ENCODE measurements at places on chromosomes 4 and X.
A peak's percentile ranks its signal among the peaks of the same experiment; 100 is the strongest.

GRCh38 chr4:84091266-84091665, 407.8 kb downstream of the NKX6-1 start:
- no peak for DNase-seq

DNA sequence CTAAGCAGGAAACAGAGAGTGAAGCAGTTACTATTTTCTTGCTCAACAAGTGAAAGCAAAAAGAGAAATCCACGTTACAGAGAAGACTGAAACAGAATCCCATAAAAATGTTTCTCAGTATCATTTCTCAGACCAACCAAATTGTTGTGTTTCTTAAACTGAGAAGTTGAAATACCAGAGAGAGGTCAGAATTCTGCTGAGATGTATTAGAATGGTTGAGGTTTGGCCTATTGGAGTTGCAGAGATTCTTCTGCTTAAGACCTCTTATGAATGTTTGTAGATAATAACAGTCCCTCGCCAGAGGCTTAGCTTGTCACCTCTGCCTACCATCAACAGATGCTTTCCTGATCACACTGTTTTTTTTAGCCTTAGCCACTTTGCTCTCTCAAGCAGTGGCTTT, 481.4 kb downstream of the TRIML1 start:
- DNase-seq: no peak

GRCh38 chr4:139625482-139625881, 40.1 kb upstream of the MGST2 start:
- no peak for DNase-seq

GRCh38 chr4:70360460-70360859, at the start of gene SMR3A:
Gene SMR3A (plus strand): TSS chr4:70360760. CDS start chr4:70362116, 1,356 bp downstream.
- no peak for DNase-seq

- DNase-seq: no peak
These were observed 35.9 kb downstream of the TBC1D19 start for GRCh38 chr4:26619784-26620183.

GRCh38 chr4:184384056-184384809, 90.1 kb downstream of the IRF2 start:
- no peak for DNase-seq

DNA sequence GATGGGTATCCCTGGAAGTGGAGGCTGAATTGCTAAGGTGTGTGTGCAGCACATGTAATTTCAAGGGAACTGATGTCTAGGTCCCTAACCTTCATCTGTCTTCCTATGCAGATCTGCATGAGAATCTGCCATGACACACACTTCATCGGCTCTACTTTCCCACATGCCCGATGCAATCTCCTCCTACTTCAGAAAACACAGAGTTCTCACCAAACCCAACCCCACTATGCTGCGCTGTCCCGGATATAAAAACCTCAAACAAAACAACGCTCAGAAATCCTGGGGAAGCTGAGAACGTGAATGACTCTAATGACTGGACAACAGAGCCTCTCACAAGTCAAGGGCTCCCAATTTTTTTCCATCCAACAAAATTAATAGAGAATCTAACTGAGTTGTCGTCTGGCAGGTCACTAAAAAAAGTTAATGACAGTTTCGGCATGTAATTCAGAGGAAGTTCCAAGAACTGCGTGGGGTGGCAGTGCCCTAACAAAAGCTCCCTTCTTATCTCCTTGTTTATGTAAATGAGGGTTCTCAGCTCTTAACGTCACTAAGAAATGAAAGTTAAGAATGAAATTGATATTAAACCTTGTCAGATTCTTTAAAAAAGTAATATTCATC, 39.0 kb downstream of the STX18 start:
- no peak for DNase-seq

DNA sequence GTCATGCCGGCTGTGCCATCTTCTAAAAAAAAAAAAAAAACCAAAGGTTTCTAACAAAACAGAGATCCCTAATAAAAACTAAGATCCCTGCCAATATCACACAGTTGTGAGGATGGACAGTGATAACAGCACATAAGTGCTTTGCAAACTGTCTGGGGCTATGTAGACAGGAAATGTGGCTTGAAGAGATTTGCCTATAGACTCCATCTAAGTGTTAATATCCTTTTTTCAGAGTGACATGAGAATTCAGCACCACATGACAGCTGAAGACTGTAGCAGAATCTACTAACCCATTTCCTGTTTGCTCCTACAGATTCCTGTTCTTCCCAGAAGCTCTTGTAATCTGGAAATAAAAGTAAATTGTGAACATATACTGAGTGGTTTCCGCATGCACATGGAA, 215.4 kb downstream of the KDR start:
- DNase-seq: no peak

DNA sequence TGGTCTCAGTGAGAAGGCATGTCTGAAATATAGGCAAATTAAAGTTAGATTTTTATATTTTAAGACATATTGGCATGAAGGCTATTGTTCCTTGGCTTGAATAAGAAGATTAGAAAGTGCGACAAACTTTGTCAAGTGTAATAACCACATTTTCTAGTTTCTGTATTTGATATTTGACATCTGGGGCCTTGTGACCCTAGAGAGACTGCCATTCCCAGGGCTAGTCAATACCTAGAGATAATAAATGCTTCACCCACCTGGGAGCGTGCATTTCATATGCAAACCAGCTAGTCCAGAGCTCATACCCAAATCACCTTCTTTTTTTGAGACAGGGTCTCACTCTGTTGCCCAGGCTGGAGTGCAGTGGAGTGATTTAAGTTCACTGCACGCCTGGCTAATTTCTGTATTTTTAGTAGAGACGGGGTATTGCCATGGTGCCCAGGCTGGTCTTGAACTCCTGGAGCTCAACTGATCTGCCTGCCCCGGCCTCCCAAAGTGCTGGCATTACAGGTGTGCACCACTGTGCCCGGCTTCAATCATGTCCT, 62.6 kb downstream of the COQ2 start:
- no peak for DNase-seq

DNA sequence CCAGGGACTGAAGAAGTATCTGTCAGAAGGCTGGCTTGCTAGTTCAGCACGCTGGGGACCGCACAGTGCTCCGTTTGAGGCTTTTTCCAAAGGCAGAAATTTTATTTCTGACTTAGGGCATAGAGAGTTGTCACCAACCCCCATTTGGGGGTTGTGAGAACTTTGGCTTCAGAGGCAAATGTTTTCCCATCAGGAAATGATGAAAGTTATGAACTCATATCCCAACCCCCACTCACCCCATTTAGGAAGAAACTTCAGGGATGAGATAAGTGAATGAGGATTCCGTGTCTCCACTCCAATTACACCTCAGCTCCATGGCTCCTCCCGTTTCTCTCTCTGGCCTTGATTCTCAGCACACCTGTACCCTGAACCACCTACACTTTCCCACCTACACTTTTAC, 4.3 kb upstream of the WDR13 start:
- DNase-seq: no peak

DNA sequence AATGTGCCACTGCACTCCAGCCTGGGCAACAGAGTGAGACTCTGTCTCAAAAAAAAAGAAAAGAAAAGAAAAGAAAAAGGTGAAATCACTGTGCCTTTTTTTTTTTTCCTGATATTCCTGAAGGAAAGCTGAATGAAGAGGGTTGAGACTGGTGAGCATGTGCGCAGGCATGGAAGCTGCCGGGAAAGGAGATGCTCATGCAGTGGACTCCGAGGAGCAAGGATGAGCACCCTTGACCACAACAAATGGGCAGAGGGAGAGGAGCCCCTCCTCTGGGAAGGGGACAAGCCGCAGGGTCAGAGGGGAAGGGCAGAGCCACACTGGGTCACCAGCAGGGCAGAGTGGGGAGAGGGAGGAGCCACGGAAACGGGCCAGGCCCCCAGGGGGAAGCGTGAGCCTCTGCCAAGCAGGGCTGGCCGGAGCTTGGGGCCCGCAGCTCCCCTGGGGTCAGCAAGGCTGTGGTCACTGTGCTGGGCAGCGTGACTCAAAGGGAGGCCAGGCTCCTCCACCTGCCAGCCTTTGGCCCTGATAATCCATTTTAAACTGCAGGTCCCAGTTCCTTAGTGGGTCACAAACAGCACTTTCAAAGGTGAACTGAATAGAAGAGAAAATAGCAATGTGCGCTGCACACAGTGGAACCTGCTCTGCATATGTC, 79.8 kb downstream of the NAT8L start:
- DNase-seq: no peak

DNA sequence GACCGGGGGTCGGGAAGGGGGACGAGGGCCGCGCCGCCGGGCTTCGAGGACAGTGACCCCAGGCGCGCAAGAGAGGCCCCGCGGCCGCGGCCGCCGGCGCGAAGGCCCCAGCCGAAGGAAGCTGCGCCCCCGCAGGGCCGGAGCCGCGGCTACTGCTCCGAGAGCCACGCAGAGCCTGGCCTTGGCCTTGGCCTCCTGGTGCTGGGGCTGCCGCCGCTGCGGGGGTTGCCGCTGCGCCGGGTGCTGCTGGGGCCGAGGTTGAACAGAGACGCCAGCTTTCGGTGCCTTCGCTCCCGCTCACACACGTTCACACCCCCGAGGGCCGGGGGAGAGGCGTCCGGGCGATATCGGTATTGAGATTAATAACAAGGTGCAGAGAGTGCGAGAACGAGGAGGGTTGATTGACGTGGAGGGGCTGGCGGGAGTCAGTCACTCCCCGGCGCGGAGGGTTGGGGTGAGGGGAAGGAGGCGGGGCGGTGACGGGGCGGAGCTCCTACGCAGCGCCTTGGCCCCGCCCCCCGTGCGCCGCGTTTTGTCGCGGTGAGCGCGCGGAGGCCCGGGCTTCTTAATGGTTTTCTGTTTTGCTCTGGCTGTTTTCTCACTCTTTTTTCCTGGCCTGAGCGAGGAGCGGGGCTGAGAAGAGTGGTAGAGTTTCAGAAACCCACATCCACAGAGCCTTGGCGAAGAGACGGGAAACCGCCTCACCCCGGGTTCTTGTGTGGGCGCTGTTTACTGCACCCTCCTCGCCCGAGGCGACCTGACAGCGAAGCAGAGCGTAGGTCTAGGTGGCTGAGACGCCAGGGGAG, 878 bp upstream of the CNOT6L start:
- peak; percentile 88 for DNase-seq

DNA sequence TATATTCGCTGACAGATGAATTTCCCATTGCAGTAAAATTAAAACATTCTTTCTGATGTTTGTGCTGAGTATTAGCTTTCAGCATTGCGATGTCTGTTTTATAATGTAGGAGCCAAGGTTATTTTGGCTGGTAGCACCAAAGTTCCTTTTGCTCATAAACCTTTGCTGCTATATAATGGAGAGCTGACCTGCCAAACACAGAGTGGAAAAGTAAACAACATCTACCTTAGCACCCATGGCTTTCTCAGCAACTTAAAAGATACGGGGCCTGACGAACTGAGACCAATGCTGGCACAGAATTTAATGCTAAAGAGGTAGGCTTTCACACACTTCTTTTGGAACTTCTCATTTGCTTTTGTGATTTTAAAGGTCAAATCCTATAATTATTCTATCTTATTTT, 46.0 kb downstream of the WDR19 start:
- DNase-seq: no peak

GRCh38 chr4:164828955-164829354, 48.0 kb upstream of the APELA start:
- DNase-seq: no peak

- no peak for DNase-seq
These were observed 26.1 kb downstream of the ACOX3 start for GRCh38 chr4:8414377-8414776.

DNA sequence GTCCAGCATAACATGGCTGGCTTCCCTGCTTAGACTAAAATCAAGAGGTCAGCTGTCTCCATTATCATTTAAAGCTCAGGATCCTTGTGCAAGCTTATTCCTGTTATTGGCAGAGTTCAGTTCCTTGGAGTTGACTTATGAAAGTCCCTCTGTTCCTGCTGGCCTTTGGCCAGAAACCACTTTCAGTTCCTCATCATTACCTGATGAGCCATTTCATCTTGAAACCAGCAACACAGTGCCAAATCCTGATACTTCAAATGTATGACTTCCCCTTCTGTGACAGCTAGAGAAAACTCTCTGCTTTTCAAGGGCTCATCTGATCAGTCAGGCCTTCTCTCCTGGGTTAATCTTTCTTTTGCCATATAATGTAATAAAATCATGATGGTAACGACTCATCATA, 110.6 kb upstream of the FSTL5 start:
- DNase-seq: no peak

- DNase-seq: no peak
These were observed 310.1 kb downstream of the PPP3CA start for GRCh38 chr4:101037249-101037648.

DNA sequence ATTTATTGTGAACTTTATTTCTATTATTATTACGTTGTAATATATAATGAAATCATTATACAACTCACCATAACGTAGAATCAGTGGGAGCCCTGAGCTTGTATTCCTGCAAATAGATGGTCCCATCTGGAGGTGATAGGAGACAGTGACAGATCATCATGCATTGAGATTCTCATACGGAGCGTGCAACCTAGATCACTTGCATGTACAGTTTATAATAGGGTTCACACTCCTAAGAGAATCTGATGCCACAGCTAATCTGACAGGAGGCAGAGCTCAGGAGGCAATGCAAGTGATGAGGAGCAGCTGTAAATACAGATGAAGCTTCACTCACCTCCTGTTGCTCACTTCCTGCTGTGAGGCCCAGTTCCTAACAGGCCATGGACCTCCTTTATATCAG, 2170.2 kb downstream of the PCDH7 start:
- DNase-seq: no peak

DNA sequence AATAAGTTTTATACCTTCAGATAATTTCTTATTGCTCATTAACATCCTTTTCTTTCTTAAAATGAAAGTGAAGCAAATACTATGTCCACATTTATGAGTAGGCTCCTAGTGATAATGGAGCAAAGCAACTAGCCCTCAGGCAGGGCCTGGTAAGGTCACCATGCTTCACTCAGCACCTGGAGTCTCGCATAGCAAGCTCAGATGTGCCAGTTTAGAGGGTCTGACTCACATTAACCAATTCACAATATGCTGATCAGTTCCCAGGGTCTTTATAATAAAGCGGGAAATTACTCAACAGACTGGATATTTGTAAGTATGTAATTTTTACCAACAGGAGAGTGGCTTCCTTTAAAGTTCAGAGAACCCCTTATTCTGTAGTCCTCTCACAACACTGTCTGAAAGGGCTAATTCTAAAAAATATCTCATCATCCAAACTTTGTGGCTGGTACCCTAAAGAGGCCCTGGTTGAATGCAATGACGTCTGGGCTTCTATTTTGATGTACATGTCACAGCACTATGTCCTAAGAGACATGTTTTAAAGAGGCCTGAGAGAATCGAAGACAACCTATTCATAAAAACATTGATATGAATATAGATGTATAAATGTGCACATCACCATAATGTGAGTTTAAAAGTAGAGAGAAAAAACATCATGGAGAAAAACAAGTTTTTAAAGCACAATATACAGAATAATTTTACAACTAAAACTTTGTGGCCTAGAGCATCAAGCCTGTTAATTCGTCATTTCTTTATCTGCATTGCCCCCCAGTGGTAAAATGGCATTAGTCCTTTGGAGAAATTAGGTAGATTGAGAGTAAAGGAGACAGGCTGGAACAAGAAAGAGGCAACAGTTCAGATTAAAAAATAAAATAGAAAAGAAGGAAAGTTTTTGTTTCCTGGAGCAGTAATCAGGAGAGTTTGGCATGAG, 44.3 kb downstream of the IL21 start:
- DNase-seq: no peak

All from activated CD8-positive, alpha-beta memory T cell treated with anti-CD3 and anti-CD28 coated beads for 1 hour (primary cell).